Body of pancreas (tissue), 4 donors: ENCODE measurements at places on chromosomes 12 and 14. TPM values are rescaled to one million over a fixed set of nuclear protein-coding genes. Genes with fewer than 3 reads are reported as not detected.

The GALNT6 gene
- 8.6 TPM for total RNA-seq

The PLD4 gene
- total RNA-seq = not detected

The STAC3 gene
- total RNA-seq = 0.78 TPM

The NCAPD2 gene
- total RNA-seq = 9.3 TPM

The FLRT2 gene
- 37.6 TPM for total RNA-seq

The CD163 gene
- 85.6 TPM for total RNA-seq

The INHBC gene
- not detected for total RNA-seq

The SERPINA12 gene
- not detected for total RNA-seq

The PLA2G1B gene
- 6,971 TPM for total RNA-seq

The MYH6 gene
- total RNA-seq = 1.6 TPM

The STYK1 gene
- not detected for total RNA-seq

The LRTM2 gene
- not detected for total RNA-seq

The TAS2R42 gene
- total RNA-seq = not detected

The LDHB gene
- total RNA-seq = 121 TPM

The SRSF5 gene
- total RNA-seq = 230 TPM

The AHNAK2 gene
- total RNA-seq = 3.6 TPM

The GPR65 gene
- not detected for total RNA-seq

The GDF3 gene
- total RNA-seq = not detected

The KCNC2 gene
- total RNA-seq = 0.26 TPM
